Activated T-cell treated with anti-CD3 and anti-CD28 coated beads, Interleukin-2, amount 50 U/mL, for 4 hours (primary cell): ENCODE measurements at places on chromosomes 16 and 17.

- DNase-seq, result no peak
These were observed 42.7 kb upstream of the CPNE2 start for GRCh38 chr16:57049678-57050077.

- DNase-seq, result no peak
These were observed 154.2 kb upstream of the GSE1 start for GRCh38 chr16:85458968-85459367.

DNA sequence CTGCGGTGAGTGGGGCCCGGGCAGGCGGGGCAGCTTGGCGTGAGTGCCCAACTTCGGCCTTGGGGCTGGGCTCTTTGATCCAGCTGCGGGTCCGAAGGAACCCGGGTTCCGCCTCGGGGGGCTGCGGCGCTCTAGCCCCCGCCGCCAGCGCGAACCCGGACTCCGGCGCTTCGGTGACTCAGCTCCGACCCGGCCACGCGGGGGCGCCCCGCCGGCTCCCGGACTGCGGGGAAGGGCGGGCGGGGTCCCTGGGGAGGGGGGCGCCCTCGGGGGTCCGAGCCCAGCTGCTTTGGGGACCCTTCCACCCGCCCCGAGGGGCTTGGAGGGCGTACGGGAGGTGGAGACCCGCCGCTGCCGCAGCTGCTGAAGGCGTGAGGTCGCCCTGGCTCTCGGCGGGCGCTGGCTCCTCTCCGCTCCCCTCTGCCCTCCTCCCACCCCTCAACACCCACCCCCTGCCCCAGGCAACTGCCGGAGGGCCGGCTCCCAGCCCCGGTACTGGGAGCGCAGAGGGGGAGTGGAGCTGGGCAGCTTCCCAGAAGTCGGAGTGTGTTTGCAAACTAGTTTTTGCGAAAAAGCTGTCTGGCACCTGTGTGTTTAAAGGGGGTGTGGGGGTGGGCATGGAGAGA, 516 bp downstream of the CPNE2 start:
- DNase-seq, result peak; percentile 47

- no peak for DNase-seq
These were observed 402.2 kb upstream of the SALL1 start for GRCh38 chr16:51553314-51553713.

DNA sequence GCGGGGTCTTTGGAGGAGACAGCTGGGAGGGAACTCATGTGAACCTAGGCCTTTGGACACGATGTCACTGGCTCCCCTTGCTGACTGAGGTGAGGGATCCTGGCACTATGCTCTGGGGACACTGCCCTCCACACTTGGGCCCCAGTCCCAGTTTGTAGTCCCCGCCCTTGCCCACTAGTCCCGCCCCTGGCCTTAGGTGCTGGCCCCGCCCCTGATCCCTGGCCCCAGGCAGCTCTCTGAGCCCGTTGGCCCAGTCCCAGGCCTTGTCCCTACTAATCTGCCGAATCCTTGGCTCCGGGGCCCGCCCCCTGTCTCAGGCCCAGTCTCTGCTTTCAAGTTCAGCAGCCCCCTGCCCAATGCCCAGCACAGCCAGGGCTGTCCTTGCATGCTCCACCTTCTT, 61.0 kb downstream of the SMPD3 start:
- DNase-seq, result no peak

DNA sequence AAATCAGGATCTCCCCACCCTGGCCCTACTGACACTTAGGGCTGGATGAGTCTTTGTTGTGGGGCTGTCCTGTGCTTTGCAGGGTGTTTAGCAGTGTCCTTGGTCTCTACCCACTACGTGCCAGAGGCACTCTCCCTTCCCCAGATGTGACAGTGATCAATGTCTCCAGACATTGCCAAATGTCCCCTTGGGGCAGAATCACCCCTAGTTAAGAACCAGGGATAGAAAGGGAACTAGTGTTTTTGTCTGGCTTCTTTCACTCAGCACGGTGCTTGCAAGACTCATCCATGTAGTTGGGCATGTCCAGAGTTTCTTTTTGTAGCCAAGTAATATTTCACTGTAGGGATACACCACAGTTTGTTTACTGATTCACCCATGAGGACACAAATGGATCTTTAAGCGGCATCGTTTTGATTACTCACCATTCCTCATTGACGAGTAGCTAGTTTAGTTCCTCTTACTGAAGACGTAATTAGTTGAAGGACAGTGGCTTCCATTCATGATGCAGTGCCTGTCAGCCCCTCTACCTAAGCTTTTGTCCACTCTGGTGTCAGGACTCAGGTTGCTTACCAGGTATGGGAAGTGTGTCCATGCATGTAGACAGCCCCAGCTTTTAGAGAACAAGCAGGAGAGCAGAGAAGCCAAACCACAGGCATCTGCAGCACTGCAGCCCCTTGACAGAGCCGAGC, 26.0 kb upstream of the ITGB4 start:
- no peak for DNase-seq

GRCh38 chr17:4317610-4318009, 48.9 kb downstream of the UBE2G1 start:
- DNase-seq, result no peak

DNA sequence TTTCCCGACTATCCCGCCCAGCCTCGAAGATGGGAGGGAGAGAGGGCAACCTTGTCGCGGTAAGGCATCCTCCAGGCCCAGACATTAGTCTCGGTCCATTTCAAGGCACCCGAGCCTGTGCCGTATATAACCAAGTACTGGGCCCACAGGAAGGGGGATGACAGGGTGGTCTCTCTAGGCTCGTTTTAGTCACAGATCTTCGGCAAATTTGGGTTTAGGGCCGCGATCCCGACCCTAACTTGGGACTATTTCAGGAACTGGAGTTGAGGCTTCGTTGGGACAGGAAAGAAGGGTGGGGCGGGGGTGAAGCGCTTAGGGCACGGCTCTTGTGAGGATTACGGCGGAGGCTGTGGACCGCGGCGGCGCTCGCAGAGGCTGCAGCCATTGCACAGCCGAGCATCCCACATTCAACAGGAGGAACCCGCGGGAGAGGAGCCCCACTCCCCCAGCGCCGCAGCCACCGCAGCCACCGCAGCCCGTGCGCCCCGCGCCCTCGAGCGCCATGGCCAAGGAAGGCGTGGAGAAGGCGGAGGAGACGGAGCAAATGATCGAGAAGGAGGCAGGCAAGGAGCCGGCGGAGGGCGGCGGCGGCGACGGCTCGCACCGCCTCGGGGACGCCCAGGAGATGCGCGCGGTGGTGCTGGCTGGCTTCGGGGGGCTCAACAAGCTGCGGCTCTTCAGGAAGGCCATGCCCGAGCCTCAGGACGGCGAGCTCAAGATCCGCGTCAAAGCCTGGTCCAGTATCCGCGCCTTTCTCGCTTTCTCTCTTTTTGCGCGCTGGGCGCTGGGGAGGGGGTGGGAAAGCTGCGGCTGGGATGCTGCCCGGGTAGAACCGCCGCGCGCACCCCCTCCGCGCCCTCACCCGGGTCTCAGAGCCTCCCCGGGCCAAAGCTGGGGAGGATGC, at the start of gene VAT1L:
Gene VAT1L (plus strand): TSS at position 384 of the 904 bp plus-strand sequence. CDS start 119 bp downstream, at position 503.
- no peak for DNase-seq

DNA sequence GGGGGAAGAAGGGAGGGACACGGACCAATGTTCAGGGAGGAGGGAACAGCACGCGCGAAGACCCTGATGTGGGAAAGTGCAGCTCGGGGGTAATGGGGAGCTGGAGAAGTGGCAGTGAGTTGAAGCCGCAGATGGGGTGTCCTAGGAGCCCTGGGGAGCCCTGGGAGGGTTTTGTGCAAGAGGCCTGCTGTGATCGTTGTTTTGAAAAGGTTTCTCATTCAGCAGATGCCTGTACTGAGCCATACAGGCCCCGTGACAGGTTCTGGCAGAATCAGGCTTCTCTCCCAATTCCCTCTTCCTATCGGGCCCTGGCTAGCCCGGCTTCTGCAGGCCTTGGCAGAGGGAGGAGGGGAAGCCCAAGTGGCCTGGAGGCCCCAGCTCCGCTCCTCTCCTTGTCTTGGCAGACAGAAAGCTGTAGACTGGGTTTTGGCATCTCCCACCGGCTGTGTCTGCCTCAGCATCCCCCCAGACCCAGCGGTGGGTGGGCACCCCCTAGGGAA, 38.4 kb upstream of the EMP2 start:
- no peak for DNase-seq

DNA sequence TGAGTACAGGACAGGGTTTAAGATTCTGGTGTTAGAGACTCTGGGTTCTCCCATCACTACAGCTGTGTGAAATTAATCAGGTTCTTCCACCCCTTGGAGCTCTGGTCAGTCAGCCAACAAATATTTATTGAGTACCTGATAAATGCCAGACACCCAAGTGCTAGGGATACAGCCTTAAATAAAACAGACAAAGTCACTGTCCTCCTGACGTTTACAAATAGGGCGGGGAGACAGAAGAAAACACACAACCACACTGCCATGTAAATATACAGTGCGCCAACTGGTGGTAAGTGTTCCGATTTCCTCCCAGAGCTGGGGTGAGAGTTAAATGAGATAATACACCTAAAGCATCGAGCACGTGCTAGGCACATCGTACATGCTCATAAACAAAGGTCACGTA, 121.0 kb downstream of the COPRS start:
- no peak for DNase-seq
